ENCODE measurements at places on chromosomes 2 and 18.

DNA sequence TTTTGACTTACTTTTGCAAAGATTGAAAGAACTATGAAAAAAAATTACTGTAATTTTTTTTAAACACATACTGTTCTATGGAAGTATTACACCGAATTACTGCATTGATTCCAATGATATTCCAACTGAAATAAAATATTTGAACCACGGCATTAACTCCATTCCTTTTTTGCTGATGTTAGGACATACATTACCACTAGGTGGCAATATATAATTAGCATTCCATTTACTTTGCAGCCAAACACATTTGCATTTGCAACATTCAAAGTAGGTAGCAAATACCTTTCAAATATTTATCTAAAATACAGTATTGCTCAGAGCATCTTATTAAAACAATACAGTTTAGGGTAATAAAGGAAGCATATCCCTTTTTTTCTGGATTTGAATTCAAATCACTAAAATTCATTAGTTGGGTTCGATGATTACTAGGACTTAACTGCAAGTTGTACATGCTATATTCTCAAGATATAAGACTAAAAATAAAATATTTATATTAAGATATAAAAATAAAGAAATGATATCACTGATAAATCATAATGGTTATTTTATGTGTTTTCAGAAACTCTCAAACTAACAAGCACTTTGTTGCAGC, 31.3 kb downstream of the LANCL1 start:
- no peak for DNase-seq
- no peaks in the 10 kb centered on the region for H3K36me3 ChIP-seq
- H3K4me3 ChIP-seq: no peak overlapping the region
- H3K27ac ChIP-seq: no peak overlapping the region
- H3K27me3 ChIP-seq: no peaks in the 10 kb centered on the region
- no peaks in the 10 kb centered on the region for H3K4me1 ChIP-seq

- no peaks in the 10 kb centered on the region for H3K36me3 ChIP-seq
- H3K4me3 ChIP-seq: no peak overlapping the region
- no peak for DNase-seq
- no peak overlapping the region for H3K27ac ChIP-seq
- no peaks in the 10 kb centered on the region for H3K27me3 ChIP-seq
- H3K4me1 ChIP-seq: no peaks in the 10 kb centered on the region
Observed at GRCh38 chr2:6618201-6618600, 247.5 kb downstream of the CMPK2 start.

- no peaks in the 10 kb centered on the region for H3K4me1 ChIP-seq
- no peak for DNase-seq
- H3K27me3 ChIP-seq: no peaks in the 10 kb centered on the region
- no peak overlapping the region for H3K27ac ChIP-seq
- H3K36me3 ChIP-seq: no peaks in the 10 kb centered on the region
Observed at GRCh38 chr2:170465241-170465640, 249.9 kb upstream of the SP5 start.

DNA sequence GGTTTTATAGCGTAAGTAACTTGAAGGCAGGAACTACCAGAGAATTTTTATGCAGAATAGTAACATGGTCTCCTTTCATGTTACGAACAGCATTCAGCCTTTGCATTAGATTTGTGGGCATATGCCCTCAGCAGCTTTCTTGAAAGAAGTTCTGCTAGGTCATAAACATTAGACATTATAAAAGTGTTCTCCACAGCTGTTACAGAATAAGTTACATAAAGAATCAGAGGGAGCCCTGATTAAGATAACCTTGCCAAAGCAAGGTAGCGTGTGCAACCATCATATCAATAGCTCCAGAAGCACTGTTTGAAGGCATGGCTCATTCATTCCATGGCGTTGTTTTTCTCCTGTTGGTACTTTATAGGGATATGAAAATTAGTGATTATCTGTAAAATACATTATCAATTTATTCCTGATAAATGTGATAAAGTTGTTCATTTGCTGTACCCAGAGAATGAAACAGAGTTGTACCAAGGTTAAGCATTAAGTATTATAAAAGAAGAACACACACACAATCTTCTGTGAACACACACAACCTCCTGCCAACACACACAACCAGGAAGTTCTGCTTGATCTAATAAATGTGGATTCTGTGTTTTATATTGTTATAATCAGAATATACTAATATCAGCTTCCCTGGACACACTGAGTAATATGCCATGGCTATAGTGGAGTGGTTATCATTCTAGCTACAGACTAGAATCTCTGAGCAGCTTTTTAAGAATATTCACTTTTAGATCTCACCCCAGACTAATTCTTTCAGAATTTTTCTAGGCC, 286.7 kb upstream of the SLC39A10 start:
- no peak overlapping the region for H3K27ac ChIP-seq
- H3K4me1 ChIP-seq: no peaks in the 10 kb centered on the region
- H3K4me3 ChIP-seq: no peak overlapping the region
- no peaks in the 10 kb centered on the region for H3K27me3 ChIP-seq
- H3K36me3 ChIP-seq: no peaks in the 10 kb centered on the region

Data from uterus (tissue), 4 donors.